ENCODE measurements at places on chromosomes 2 and 18.

- no peak for DNase-seq
Measured at GRCh38 chr2:180554330-180554729, 426.1 kb upstream of the UBE2E3 start.

- no peak for DNase-seq
Measured at GRCh38 chr2:175741164-175741563, 260.9 kb downstream of the LNPK start.

- DNase-seq: no peak
Measured at GRCh38 chr2:219252570-219252899, 508 bp upstream of the TUBA4B start.

GRCh38 chr2:165469417-165469816 lies at the start of gene CSRNP3:
CSRNP3 (plus strand) TSS chr2:165469698; CDS start chr2:165595066, 125,368 bp downstream.
- no peak for DNase-seq

GRCh38 chr2:7016148-7016547 lies 98.9 kb downstream of the RNF144A start:
- DNase-seq: no peak

DNA sequence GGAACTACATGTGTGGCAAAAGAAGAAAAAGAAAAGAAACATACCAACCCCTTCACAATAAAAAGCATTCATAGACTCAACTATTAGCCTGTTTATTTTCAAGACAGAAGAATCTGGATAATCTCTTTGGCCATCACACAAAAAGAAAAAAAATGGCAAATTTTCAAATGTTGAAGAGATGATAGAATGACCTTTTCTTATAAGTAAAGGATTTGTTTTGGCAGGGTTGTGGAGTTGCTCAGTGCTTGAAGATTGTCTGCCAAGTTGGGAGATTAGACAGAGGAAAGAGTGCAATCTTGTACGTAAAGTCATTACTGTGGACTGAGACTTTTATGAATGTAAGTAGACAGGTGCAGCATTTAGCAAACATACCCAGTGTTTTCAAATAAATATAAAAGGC lies 18.5 kb upstream of the FAM171B start:
- no peak for DNase-seq

GRCh38 chr2:121664086-121664485 lies 14.8 kb upstream of the CLASP1 start:
- DNase-seq: no peak

Measured in stimulated activated CD8-positive, alpha-beta memory T cell treated with anti-CD3 and anti-CD28 coated beads, Interleukin-12 subunit alpha, Interleukin-12 subunit beta, amount 100 ng/mL, for 1 hour (primary cell).